ENCODE measurements at places on chromosomes 4 and X.

DNA sequence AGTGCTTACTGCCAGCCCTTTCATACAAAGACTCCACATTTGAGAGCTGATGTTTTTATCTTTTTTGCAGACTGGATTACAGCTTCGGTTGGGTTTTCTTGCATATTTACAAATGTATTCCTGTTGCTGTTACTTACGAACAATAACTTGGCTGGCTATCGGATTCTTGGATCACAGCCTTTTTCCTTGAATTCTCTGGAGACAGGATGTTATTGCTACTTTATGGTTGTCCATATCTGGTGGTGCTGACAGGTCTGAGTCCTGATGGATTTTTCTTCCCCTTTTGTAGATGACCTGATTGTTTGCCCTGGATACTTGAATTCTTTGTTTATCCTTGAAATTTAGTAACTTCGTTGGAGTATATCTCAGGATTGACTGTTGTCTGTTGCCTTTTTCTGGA lies 77.7 kb downstream of the PDK3 start:
- DNase-seq, result no peak

GRCh38 chr4:79197275-79198009 lies 128.4 kb downstream of the NAA11 start:
- no peak for DNase-seq

- DNase-seq, result no peak
These were observed 342 bp downstream of the EOLA2 start for GRCh38 chrX:149937871-149938426.

GRCh38 chr4:54678826-54679225 lies 21.1 kb downstream of the KIT start:
- DNase-seq, result no peak

- DNase-seq, result no peak
These were observed 12.1 kb downstream of the FGFBP1 start for GRCh38 chr4:15926486-15926885.

GRCh38 chr4:33924239-33924638 lies 2320.1 kb downstream of the ARAP2 start:
- DNase-seq, result no peak

DNA sequence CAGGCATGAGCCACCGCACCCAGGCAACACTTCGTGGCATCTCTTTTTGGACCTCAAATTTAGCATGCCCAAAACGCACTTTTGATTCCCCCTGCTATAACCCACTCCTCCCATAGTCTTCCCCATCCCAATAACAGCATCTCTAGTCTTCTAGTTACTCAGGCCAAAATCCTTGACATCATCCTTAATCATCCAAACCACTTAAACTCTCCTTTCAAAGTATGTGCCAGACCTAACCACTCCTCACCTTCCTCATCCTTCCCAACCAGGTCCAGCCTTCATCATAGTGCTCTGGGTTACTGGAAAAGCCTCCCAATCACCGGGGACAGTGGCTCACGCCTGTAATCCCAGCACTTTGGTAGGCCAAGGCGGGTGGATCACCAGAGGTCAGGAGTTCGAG lies 41.9 kb downstream of the AFAP1 start:
- DNase-seq, result no peak

- no peak for DNase-seq
These were observed 86.0 kb upstream of the GALNTL6 start for GRCh38 chr4:171727185-171727584.

DNA sequence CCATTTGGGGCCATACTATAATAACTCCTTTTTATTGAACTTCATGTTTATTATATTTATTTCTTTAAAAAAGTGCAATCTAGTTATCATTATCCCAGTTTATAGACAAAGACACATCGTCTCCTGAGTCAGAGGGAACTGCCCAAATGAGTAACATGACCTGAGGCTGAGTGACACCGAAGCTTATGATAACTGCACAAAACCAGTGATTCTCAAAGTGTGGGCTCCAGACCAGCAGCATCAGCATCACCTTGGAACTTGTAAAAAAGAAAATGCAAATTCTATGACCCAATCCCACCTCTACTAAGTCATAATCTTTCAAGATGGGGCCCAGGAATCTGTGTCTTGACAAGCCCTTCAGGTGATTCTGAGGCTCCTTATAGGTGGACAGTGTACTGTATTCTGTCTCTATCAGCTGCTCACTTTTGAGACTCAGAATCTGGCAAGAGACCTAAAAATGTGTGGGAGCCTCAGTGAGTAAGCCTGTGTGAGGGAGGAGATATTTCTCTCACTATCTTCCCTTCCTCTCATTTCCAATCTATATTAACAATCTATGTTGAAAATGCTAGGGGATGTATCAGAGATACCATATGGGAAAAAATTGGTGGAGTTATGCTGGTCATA lies 147.0 kb downstream of the PACRGL start:
- DNase-seq, result no peak

Measured in activated CD8-positive, alpha-beta memory T cell treated with anti-CD3 and anti-CD28 coated beads for 1 hour (primary cell).